ENCODE measurements at places on chromosomes 13 and 19.

GRCh38 chr13:113980489-113981064 lies 6.7 kb upstream of the C13orf46 start:
- DNase-seq = no peak

DNA sequence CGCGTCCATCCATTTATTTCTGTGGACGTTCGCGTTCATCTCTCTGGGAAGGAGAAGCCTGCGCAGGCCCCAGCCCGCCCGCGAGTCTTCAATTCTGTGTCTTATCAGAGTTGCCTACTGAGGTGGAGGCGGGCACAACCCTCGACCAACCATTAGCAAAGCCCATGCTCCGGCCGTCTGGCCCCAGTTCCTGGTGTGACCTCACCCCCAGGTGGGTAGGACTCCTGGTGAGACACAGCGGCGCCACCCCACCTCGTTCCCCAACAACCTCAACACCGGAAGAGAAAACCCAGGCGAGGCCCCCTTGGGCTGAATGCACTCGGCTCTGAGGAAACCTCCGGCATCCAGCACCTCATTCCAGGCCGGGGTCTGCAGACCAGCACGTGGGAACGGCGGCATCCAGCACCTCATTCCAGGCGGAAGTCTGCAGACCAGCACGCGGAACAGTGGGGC lies 14.7 kb downstream of the ZNF787 start:
- no peak for DNase-seq

GRCh38 chr13:97191615-97192014 lies 30.5 kb upstream of the MBNL2 start:
- no peak for DNase-seq

DNA sequence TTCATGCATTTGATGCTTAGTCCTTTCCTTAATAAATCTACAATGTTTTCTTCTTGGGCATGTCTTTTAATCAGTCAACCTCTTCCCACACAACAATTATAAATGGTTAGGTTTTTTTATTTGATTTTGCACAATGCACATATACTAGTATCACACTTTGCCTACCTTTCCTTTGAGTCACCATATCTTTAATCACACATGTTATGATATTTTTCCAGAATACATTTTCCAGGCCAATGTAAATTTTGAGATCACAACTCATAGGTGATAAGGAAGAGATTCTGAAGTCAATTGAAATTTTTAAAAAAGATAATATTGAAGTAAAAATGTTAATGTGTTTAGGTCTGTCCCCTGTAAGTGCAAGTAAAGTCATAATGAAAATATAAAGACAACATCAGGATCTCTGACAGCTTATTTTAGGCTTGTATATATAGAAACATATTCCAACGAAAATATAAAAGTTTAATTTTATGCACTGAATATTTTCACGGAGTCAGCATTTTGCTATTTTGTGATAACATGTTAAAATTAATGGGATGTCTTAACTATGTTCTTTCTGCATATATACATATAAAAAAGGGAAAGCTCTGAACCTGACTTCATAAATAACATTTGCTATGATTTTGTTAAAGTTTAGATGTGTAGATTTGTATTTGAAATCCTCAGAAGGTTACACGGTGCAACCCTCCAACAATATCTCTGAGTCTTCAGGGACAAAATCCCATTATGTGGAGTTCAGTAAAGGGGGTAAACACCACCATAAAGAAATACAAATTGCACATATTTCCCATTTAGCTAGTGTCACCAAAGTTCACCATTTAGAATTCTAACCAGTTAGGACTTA lies 351.9 kb downstream of the DACH1 start:
- DNase-seq = no peak

GRCh38 chr13:101258071-101258470 lies 158.2 kb downstream of the NALCN start:
- peak; percentile 4 for DNase-seq

DNA sequence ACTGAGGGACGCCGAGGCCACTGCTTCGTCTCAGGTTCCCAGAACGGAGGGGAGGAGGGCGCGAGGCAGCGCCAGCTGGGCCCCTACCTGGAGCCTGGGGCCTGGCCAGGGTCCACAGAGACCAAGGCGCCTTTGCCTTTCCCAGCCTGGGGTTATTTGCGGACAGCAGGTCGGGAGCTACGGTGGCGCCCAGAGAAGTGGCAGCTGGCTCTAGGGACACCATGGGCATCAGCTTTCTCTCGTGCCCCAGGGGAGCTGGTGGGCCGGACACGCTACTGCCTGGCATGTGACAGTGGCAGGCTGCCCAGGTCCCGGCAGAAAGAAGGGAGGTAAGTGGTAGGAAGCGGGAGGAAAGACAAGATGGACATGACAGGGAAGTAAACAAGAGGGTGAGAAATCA lies 19.0 kb downstream of the AKT2 start:
- no peak for DNase-seq

DNA sequence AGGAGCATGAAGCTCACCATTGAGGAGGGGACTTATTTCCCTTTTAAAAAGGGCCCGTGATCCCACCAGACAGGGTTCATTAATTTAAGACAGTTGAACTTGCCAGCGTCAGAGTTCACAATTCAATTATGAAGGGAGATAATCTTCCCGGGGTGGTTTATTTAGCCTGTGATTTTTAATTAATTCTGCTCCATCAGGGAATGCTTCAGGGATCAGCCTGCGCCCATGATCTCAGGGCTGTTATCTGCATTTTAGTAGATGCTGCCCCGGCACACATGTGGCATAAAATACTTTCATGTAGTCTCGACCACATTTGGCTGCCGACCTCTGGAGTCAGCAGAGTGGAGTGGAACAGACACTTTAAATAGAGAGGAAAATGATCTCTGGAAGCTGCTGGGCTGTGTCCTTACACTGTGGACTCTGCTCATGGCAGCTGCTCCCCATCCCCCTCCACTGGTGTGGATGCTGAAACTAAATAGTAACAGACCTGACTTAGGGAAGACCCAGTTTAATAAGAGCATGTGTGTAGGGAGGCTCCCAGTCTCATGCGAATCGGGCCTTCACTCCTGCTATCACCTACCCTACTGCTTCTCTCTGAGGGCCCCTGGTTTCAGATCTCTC lies 256.9 kb downstream of the TEX29 start:
- DNase-seq = no peak

DNA sequence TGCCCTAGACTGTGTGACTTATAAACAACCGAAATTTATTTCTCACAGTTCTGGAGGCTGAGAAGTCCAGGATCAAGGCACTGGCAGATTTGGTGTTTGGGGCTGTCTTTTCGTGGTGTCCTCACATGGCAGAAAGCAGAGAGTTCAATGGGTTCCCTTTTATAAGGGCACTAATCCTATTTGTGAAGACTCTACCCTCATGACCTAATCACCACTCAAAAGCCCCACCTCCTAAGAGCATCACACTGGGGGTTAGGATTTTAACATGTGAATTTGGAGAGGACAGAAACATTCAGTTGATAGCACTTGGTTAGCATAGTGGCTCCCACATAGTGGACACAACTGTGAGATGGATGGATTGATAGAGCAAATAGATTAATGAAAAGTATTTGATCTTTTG lies 21.5 kb upstream of the GPR18 start:
- no peak for DNase-seq

- DNase-seq = no peak
Measured at GRCh38 chr13:52118595-52118994, 10.3 kb downstream of the NEK5 start.

- DNase-seq = no peak
Measured at GRCh38 chr13:24906268-24906667, 142.3 kb downstream of the RNF17 start.

GRCh38 chr13:39892721-39893685 lies 237.5 kb downstream of the COG6 start:
- DNase-seq = peak; percentile 5

GRCh38 chr19:5356428-5356827 lies 15.8 kb upstream of the PTPRS start:
- DNase-seq = no peak

DNA sequence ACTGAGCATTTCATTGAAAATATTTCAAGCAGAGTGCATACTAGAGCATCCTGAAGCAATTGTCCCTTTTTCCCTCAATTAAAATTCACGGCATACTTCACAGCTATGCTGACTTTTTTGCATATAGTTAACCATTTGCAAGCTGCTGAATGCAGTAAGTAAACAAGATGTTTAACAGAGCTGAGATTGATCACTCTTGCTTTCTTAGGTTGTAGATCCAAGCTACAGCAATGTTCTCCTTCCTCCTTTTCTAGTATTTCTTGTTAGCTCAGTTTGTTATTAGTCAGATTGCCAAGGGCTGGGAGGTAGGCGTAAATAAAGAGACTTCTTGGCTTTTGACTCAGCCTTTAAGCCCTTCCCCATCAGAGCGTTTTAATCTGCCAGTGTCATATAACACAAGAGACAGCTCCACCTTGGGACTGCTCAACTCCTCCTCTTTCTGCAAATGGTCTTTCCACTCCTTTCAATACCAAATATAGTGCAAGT lies at the start of gene SLITRK6:
Gene SLITRK6 (minus strand): TSS at position 323 of the 486 bp plus-strand sequence. CDS start 2,911 bp downstream, outside the sequence.
- no peak for DNase-seq

DNA sequence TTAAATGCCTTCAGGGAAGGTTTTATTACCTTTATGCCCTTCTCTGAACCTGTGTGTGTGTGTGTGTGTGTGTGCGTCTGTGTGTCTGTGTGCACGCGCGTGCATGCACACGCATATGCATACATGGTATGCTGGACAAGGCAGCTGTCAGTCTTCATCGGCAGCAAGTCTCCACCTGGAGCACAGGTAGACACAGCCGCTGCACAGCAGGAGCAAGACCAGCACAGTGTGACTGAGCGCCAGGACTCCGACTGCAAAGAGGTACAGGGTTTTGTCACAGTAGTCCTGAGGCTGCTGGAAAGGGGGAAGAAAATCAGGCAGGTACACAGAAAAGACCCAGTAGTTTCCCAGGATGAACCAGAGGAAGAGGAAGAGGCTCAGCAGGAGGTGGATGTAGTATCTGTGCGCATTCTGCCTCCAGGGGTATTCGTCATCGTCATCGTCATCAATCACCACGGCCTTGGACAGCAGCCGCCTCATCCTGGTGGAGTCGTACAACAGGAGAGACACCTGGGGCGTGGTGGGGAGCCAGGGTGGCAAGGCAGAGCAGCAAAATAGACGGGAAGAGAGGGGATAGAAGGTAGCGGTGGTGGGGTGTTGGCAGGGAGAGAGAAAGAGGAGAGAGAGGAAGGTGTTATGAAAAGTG lies 12.8 kb upstream of the DHRS12 start:
- DNase-seq = no peak

GRCh38 chr19:45182758-45183157 lies 4.2 kb downstream of the BLOC1S3 start:
- no peak for DNase-seq

Measured in activated CD4-positive, alpha-beta T cell treated with anti-CD3 and anti-CD28 coated beads for 4 hours (primary cell).